Activated CD8-positive, alpha-beta T cell treated with anti-CD3 and anti-CD28 coated beads for 36 hours (primary cell): ENCODE measurements at places on chromosomes 2 and 18.
A peak's percentile ranks its signal among the peaks of the same experiment; 100 is the strongest.

GRCh38 chr2:216351172-216351925 is 20.9 kb downstream of the MARCHF4 start:
- no peak for DNase-seq

- peak; percentile 6 for DNase-seq
Measured at GRCh38 chr18:61894751-61895524, 2.1 kb upstream of the RNF152 start.

DNA sequence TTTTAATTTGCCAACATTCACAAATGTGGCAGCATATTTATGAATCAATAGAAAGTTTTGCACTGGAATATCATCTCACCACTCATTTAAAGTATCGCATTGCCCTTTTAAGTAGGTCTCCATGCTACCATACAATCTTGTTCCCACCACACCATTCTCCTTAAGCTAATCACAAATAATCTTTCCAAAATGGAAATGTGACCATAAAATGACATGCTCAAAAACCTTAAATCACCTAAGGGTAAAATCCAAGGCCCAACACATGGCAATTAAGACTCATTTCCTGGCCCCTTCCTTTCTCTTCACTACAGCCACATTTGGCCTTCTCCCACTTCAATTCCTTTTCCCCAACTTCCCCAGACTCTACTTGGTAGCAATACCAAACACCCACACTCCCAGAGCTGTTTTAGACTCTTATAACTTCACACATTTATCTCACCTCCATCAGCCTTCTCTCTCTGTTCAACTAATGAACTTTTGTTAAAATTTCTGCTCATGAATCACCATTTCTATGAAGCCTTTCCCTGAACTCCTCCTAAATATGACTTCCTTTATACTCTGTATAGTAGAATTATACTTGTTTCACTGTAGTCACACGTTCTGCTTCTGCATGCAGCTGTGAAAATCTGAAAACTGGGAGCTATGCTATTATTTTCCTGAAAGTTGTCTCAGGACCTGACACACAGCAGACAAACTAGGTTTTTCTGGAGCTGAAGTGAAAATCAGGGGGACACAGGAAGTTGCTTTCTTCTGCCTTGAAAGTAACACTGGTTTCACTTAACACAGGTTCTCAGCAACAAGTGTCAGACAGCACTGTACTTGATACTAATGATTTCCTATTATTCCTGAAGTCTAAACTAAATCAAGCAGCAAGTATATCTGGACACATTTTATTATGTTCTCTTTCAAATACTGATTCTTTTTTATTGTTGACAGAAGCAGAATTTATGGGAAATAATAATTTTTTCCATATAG is 303.9 kb downstream of the ZEB2 start:
- DNase-seq = no peak

- no peak for DNase-seq
Measured at GRCh38 chr2:236286873-236287545, 22.8 kb upstream of the ASB18 start.

GRCh38 chr2:176324862-176325261 is 55.6 kb downstream of the MTX2 start:
- DNase-seq = no peak

GRCh38 chr2:127173057-127173456 is 47.0 kb downstream of the CYP27C1 start:
- DNase-seq = no peak

DNA sequence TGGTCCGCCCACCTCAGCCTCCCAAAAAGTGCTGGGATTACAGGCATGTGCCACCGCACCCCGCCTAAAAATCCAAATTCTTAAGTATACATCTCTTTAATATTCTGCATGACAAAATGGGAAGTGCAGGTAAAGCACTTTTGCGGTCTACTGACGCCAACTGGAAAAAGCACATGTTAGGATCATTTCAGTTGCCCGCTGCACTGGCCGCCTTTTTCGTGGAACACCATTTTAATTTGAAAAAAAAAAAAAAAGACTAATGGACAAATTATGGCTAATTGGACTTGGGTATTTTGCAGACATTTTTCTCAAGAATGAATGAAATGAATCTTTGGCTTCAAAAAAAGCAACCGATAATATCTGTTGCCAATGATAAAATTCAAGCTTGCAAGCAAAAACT is 129.3 kb upstream of the GPC1 start:
- DNase-seq = no peak

GRCh38 chr2:118321432-118322105 is 233.3 kb downstream of the INSIG2 start:
- no peak for DNase-seq

DNA sequence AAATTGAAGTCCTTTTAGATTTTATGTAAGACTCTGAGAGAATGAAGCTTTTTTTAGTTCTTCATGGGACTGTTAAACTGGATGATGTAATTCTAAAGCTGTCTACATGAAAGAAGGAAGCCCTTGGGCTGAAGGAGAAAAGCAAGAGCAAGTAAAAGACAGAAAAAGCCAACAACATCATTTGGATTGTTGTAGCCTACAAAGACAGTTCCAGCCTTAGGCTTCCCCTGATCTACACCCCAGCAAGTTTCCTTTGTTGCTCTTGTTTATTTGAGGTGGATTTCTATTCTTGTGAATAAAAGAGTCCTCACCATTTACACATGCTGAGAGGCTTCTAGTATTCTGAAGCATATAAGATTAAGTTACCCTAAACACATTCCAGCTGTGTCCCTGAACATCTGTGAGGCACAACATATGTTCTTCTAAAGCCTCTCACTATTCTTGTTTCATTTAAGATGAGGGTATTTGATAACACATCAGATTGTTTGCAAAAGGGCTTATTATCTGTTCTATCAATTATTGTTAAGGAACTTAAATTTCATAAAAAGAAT is 377.8 kb downstream of the LNPK start:
- DNase-seq = no peak

GRCh38 chr2:205321231-205321630 is 361.1 kb upstream of the NRP2 start:
- no peak for DNase-seq

DNA sequence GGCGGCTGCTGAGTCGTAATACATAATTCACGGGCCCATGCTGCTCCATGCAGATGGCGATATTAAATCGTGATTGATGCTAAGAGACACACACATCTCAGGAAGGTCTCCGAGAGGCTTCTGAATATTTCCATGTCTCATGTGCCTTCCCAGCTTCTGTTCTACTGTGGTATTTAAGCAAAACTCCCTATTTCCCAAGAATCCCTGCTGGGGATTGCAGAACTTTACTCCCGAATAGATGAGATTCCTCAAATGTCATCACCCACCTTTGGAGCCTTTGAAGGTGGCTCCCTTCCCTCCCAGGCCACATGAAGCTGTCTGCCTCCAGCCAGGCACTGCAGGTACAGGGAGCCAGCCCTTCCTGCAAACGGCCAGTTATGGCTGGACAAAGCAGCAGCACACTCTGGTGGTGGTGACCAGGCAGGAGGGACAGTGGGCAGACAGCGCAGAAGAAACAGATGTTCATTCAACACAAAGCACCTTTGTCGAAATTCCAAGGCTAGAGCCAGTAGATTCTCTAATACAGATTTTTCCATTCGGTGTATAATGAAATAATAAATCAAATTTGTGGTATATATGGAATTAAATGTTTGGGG is 14.1 kb downstream of the NRP2 start:
- no peak for DNase-seq

DNA sequence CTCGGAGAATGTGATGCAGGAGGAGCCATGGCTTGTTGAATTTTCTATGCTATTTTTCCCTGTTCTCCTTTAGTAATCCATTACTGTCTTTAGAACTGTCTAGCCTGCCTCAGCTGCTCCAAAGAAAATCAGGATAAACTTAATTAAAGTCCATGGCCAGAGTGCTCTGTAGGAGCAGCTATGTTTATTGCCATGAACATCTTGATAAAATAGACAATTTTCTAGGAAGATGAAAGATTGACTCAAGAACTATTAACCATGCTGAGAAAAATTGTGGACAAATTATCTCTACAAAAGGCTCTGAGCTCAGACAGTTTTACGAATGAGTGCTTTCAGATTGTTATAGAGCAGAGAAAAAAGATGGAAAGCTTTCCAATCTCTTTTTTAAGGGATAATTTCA is 193.0 kb downstream of the TTC32 start:
- no peak for DNase-seq

GRCh38 chr2:64502860-64503259 is 21.3 kb upstream of the AFTPH start:
- DNase-seq = no peak

DNA sequence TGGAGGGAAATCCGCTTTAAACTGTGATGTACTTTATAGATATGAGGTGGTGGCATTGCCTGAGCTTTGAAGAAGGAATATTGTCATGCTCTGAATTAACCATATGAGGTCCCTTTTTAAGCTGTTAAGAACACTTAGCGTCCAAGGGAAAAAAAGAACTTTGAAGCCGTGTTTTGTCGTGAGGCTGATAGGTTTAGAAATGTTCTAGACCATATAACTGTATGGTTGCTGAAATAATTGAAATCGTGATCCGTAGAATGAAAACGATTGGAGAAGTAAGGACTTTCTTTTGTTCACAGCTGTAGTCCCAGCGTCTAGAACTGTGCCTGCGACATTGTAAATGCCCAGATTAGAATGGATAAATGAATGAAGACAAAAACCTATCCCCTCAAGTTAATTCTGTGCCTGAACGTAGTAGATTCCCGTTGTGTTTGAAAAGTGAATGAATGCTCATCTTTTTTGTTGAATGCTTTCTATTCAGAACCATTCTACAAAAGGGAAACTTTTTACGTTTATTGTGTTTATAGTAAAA is 1.5 kb downstream of the SMCHD1 start:
- no peak for DNase-seq

GRCh38 chr18:76941284-76941683 is 118.9 kb downstream of the ZNF236 start:
- DNase-seq = no peak

- peak; percentile 63 for DNase-seq
Measured at GRCh38 chr18:44729631-44730101, 49.0 kb downstream of the SETBP1 start.

DNA sequence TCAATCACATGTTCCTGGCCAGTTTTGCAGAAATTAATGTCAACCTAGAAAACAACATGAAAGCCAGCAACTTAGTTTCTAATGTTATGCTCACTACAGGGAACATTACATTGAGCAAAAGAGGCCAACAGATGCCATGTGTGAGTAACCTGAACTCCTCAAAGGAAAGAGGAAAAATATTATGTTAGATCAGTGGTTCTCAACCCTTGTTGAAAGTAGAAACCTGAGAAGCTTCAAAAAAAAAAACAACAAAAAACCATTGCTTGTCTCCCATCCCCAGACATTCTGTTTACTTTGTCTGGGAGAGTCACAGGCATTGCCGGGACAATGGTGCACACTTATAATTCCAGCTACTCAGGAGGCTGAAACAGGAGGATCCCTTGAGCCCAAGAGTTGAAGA is 57.7 kb downstream of the METTL4 start:
- no peak for DNase-seq

- DNase-seq = no peak
Measured at GRCh38 chr2:215137741-215138340, 585 bp downstream of the ABCA12 start.

DNA sequence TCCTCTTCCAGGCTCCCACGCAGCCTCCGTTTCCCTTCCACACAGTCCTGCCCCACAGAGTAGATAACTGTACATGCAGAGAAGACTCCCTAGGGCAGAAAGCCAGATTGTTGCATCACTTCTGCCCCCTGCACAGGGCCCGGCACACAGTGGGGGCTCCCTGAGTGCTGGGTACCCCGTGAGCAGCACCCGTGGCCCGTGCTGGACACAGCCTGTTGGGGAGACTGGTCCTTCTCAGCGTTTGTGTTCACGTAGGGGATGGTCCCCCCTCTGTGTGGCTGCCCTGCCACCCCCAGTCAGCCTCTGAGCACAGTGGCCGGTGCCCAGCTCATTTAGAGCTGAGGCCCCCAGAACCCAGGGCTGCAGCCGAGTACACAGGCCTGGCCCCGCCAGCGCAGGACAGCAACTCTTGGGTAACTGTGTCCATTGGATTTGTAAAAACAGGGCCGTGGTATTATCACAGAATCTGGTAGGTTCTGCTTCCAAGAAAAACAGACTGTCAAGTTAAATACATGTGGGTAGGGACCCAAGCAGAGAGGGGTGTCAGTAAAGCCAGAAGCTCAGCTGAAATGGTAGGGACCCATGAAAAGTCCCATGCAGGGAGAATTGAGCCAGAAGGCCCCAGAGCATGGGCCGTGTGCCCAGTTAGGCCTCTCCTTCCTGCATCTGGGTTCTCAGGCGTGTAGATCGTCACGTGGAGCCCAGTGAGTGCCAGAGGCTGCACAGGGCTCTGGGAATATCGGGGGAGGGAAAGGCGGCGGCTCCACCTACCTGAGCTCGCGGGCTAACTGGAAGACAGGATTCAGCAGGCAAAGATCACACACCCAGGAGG is 257.3 kb downstream of the ATAD2B start:
- DNase-seq = no peak

DNA sequence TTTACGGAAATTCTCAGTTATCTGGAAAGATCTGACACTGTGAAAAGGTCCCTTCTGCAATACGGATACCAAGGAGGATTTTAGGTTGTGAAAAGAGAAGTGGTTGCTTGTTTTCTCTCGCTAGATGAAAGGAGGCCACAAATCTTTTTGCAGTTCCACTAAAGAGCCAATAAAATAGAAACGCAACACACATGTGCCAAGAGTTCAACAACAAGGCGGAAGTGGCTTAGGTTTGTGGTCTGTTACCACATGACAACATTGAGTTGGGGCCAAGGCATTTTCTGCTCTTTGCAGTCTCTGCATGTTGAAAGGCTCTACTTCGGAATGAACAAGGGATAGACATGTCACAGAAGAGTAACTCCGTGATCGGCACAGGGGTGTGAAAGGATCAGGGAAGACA is 115.7 kb upstream of the OSR1 start:
- peak; percentile 71 for DNase-seq

DNA sequence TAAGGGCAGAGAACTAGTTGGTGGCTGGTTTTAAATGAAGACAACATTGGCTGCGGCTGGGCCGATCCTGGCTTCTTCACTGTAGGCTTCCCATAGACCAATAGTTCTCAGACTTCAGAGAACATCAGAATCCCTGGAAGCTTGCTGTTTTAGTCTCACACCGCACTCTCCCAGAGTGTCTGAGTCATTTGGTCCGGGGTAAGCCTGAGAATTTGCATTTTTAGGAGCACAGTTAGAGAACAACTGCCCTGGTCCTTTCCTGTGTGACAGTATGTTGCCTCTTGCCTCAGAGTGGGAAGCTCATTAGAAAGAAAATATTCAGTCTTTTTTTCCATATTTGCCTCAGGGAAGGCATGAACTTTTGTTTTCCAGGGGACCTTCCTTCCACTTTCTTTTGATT is 137.1 kb upstream of the GAREM1 start:
- no peak for DNase-seq

DNA sequence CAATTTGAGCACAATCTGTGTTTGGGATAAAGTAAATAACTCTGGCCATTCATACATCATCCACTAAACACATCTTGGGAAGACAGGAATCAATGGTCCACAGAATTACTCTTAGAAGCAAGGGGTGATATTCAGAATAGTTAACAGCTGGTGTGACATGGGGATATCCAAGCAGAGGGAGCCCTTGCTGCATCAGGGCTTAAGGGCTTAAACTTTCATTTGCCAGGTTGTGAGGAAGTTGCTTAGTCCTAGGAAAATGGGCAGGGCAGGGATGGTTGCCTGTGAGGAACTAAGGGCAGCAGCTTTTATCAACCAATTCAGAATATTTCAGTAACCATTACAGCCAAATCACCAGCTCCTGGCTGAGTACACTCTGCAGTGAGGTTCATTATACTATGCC is 2.0 kb upstream of the ITGA6 start:
- DNase-seq = no peak

GRCh38 chr2:223692191-223692947 is 90.2 kb upstream of the SCG2 start:
- DNase-seq = peak; percentile 11

- DNase-seq = no peak
Measured at GRCh38 chr2:67904966-67905365, 157.8 kb downstream of the C1D start.

GRCh38 chr2:64665709-64666108 is 12.0 kb upstream of the SERTAD2 start:
- DNase-seq = no peak
